D341Med (cell line): ENCODE measurements at places on chromosomes 7 and 10.
A peak's percentile ranks its signal among the peaks of the same experiment; 100 is the strongest.

GRCh38 chr7:11133436-11133959, 159.8 kb downstream of the PHF14 start:
- DNase-seq, result no peak

DNA sequence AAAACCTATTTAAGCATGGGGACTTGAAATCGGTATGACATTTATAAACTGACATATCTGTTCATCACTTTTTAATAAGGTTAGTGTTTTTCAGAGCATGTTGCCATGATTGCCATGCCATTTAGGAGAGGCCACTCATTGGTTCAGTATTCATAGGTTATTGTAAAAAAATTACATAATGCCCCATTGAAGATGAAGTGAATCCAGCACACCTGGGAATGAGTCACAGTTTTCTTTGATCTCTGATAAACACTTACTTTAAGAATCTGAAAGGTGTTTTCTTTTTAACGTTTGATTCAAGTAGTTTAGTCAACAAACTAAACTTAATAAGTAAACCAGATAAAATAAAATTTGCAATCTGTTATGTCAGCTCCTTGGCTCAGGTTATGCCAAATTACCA, 278.3 kb downstream of the ARL4A start:
- DNase-seq, result no peak

- DNase-seq, result no peak
Observed at GRCh38 chr7:89695241-89695640, 459.0 kb upstream of the STEAP1 start.

- DNase-seq, result peak; percentile 54
Observed at GRCh38 chr7:2373124-2373556, 18.5 kb downstream of the EIF3B start.

- peak; percentile 88 for DNase-seq
Observed at GRCh38 chr7:100563809-100564400, 9.8 kb downstream of the SAP25 start.

- no peak for DNase-seq
Observed at GRCh38 chr7:158549176-158549615, 38.4 kb downstream of the PTPRN2 start.

- peak; percentile 29 for DNase-seq
Observed at GRCh38 chr10:5079306-5079830, 14.8 kb upstream of the AKR1C3 start.

GRCh38 chr7:90625562-90625961, 29.4 kb downstream of the CDK14 start:
- DNase-seq, result peak; percentile 62

GRCh38 chr10:1184541-1185430, 128.6 kb downstream of the WDR37 start:
- no peak for DNase-seq

- DNase-seq, result peak; percentile 66
Observed at GRCh38 chr7:129188372-129188891, at the start of gene SMO. Gene SMO, plus strand, starts transcription at chr7:129188633. Its CDS starts 519 bp downstream, at chr7:129189152.

DNA sequence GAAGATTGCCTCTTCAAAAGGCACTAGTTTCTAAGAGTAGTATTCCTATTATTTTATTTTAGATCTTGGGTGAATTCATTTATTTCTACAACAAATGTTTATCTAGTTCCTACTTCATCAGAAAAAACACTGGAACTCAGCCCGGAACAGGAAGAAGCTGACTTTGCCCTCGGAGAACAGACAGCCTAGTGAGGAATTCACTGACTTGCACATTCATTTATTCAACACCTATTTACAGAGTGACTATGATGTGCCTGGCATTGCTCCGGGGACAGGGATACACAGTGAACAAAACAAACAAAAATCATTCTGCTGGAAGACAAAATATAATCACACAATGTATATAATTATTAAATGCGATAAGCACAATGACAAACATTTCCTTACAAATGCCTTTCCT, 54.4 kb upstream of the SDK1 start:
- DNase-seq, result no peak

DNA sequence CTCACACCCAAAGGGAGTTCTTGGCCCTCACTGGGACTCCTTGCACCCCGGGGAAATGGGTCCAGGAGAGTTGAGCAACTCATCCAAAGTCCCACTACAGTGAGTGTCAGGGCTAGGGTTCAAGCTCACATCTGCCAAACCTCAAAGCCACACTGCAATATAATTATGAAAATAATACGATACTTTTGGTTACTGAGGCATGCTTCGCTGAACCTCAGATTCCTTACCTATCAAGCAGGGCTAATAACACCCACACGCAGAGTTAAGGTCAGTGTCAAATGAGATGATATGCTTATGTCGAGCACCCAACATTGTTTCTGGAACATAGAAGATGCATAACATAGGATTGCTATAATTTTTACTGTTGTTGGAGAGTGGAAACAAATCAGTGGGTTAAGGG, 58.2 kb downstream of the BPGM start:
- DNase-seq, result no peak
